ENCODE measurements at places on chromosomes 5 and 9.

DNA sequence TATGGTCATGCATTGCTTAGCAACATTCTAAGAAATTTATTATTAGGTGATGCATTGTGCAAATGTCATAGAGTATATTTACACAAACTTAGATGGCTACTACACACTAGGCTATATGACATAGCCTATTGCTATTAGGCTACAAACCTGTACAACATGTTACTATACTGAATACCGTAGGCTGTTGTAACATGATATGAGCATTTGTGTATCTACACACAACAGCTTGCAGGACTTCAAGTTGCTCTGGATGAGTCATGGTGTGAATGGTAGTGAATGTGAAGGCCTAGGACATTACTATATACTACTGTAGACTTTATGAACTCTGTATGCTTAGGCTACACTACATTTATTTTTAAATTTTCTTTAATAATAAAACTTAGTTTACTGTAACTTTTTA, 107.2 kb upstream of the MAMDC2 start:
- no peak for DNase-seq

GRCh38 chr5:155189476-155189875, 175.9 kb downstream of the KIF4B start:
- no peak for DNase-seq

- DNase-seq, result no peak
Observed at GRCh38 chr5:14125262-14125661, 17.9 kb upstream of the TRIO start.

GRCh38 chr5:65822710-65823109, 100.7 kb downstream of the NLN start:
- no peak for DNase-seq

DNA sequence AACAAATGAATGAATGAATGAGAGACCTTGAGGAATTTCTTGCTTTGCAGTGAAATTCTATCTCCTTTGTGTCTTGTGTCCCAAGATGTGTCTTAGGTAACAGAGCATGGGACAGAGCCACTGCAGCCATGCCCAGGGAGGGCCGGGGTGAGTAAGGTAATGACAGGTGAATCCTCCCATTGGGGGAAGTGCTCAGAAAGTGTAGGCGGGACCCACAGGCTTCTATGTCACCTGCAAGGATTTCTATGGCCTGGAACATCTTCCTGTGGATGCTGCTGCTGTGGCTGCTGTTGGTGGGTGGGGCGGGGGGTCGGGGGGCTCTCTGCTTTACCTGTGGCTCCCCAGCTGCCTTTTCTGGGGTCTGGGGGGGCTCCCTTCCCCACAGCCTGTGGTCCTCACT, 133.6 kb upstream of the IER5L start:
- no peak for DNase-seq

GRCh38 chr5:109281136-109281690, 128.6 kb downstream of the PJA2 start:
- DNase-seq, result no peak

DNA sequence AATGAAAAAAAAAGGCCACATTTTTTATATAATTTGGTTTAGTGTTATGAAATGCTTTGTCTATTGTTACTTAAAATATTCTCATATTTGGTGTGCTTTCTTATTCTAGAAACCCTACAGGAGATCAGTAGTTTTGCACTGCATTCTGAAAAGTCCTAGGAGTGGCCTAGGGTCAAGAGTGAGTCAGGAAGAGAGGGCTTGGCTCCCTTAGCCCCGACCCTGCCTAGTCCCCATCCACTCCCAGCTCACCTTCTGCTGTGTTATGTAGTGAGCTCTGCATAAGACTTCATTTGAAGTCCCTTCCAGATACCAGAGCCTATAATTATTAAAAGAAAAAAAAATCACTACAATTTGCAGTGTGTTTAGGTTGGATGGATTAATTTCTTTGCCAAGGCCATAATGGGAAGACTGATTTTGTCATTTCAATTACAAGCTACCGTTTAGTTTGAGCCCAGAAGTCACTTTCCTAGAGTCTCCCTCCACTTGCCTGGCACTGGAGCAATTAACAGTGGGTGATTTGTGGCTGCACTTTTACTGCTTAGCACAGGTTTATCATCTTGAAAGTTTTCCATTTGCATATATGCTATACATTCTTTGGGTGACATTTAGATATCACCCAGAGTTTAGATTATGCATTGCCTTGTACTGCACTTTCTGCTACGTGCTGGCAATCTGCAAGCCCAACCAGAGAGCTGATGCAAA, 143.3 kb downstream of the INSYN2B start:
- DNase-seq, result no peak

- DNase-seq, result no peak
Observed at GRCh38 chr5:22542340-22542739, 310.8 kb downstream of the CDH12 start.

DNA sequence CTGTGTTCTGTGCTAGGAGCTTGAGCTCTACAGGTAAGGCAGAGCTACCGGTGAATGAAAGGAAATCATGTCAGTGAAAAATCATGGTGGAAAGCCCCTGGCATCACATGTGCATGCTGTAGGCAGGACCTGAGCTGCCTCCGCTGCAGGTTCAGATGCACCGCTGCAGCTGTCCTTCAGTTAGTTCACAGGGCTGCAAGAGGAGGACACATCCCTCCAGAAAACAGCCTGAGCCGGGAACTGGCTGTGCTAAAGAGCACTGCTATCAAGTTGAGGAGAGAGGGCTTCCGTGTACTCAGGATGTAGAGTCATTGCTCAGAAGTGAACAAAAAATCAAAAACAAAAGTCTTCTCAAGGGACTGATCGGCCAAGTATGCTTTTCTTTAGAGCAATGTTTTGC, 138.6 kb downstream of the ERCC6L2 start:
- no peak for DNase-seq

DNA sequence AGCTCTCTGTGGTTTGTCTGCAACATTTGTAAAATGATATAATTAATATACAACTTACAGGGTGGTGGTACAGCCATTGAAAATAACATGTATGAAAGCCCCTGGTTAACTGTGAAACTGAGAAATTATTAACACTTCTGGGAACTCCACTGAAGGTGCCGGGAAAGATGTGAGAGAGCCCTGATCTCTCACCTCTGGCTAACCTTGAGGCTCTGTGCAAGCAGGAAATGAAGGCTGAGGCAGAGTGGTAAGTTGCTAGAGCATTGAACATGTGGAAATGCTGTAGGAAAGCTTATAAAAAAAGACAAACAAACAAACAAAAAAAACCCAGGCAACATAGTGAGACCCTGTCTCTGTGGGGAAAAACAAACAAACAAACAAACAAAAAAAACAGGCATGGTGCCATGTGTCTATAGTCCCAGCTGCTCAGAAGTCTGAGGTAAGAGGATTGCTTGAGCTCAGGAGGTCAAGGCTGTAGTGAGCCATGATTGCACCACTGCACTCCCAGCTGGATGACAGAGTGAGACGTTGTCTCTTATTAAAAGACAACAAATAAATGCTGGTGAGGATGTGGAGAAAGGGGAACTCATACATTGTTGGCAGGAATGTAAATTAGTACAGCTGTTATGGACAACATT, 7.5 kb downstream of the CATSPER3 start:
- DNase-seq, result no peak

GRCh38 chr5:59593439-59594007, 300.0 kb downstream of the PDE4D start:
- DNase-seq, result no peak

GRCh38 chr5:16383544-16384052, 82.0 kb downstream of the ZNF622 start:
- no peak for DNase-seq

- no peak for DNase-seq
Observed at GRCh38 chr5:10663489-10664179, 97.4 kb downstream of the DAP start.

DNA sequence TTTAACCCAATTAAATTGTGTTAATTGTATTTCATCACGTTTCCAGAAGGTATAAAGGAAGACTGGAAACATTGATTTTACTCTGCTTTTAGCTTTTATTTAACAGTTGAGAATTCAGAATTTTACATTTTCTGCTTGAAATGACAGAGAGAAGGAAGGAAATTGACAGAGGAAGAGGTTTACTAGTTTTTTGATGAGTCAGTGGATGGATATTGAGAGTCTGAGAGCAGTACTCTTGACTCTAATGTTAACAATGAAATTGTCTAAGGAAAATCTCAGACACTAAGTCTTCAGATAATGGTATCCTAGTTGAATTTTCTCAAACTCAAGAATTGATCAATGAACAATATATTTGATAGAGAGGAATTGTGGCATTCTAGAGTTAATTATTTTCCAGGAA, 60.6 kb downstream of the IPO11 start:
- no peak for DNase-seq

DNA sequence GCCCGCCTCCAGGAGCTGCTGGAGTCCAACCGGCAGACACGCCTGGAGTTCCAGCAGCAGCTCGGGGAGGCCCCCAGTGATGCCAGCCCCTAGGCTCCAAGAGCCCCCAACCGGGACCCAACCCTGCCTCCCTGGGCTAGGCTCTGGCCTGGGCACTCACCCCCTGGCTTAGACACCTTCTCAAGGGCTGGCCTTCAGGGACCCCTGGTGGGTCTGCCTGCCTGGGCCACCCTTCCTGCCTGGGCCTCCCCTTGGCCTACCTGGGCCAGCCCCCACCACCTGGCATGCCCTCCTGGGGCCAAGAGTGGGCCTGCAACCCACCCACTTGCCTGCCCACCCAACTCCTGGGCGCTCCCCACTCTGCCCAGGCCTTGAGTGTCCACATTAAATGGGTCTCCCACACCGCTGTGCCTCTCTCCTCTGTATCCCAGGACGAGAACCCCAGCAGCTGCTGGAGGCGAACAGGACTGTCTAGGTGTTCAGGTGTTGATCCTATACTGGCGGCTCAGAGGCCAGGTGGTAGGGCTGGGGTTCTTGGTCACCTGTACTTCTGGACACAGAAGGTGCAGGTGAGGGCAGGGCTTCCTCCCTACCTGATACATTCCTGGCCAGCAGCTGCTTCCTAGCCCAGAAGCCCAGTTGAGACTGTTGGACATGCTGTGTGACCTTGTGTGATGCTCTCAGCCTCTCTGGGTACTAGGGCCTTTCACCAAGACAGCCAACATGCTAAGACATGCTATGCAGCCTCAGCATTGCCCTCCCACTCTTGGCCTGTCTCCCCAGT, 3.6 kb downstream of the BBLN start:
- DNase-seq, result no peak

- no peak for DNase-seq
Observed at GRCh38 chr9:78015241-78015640, 16.4 kb downstream of the GNAQ start.

- DNase-seq, result no peak
Observed at GRCh38 chr5:149345892-149346222, 558 bp downstream of the GRPEL2 start.

GRCh38 chr5:143359869-143360268, 43.6 kb downstream of the NR3C1 start:
- no peak for DNase-seq

DNA sequence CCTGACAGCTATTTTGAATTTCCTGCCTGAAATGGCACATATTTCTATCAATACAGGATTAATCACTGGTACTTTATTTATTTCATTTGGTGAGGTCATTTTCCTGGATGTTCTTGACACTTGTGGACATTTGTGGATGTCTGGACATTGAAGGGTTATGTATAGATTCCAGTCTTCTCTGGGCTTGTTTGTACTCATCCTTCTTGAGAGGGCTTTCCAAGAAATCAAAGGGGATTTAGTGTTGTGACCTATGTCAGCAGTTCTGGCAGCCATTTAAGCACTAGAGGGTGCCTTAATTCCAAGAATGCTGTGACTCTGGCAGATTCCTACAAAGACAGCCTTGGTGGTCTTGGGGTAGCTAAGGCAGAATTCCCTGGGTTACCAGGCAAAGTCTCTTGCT, 259.7 kb downstream of the CSNK1G3 start:
- no peak for DNase-seq

GRCh38 chr9:13810510-13810909, 503.4 kb downstream of the NFIB start:
- no peak for DNase-seq

DNA sequence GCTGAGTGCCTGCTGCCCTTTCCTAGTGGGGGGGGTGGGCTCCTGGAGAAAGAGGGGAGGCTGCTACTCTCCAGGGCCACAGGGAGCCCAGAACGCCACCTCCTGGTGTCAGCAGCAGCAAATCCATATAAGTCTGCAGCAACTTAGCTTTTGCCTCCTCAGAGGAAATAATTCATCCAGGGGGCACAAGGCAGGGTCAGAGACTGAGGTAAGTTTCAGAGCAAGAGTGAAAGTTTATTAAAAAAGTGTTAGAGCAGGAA, 4.0 kb upstream of the CLPTM1L start:
- DNase-seq, result no peak

GRCh38 chr9:23603311-23603710, 222.7 kb downstream of the ELAVL2 start:
- DNase-seq, result no peak

DNA sequence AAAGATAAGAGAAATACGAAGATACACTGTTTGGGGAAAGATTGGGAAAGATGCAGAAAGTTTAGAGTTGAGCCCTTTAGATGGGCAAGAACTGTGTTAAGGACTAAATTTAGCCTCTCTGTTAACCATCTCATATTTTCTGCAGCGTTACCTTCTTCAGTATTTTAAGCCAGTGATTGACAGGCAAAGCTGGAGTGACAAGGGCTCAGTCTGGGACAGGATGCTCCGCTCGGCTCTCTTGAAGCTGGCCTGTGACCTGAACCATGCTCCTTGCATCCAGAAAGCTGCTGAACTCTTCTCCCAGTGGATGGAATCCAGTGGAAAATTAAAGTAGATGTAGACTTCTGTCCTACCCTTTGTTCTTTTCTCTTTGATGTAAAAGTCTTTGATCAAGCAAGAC, 26.4 kb upstream of the LNPEP start:
- no peak for DNase-seq

GRCh38 chr9:80503671-80504281, 932.0 kb downstream of the TLE4 start:
- no peak for DNase-seq

DNA sequence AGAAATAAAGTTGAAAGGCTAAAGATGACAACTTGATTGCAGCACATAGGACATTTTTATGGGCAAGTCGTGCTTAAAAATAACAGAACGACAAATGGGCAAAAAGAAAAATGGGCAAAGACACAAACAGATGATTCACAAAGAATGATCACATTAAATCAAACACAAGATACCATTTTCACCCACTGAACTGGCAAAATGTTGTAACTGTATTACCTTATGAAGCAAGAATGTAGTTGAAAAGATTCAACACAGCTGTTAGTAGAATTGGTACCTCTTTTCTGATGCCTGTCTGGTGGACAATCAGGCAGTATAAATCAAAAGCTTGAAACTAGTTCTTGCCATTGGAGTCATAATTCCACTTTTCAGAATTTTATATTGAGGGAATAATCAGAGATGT, 81.0 kb upstream of the PALM2AKAP2 start:
- DNase-seq, result no peak

All from C1 segment of cervical spinal cord (tissue), 14 donors.